ENCODE measurements at places on chromosomes 5 and 9.

DNA sequence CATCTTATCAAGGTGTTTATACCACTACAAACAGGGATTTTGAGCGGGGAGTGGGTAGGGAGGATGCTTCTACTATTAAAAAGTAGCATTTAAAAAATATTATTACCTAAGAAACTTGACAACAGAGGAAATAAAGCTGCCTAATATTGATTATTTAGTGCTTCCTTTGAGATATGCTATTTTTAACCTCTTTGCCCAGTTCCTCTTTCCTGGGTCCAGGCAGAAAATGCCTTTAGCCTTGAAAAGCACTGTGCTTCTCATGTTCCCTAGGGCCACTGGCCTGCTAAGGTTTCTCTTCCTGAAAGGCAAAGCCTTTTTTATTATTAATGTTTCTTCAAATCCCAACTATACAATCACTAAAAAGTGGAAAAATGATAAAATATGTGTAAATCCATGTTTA is 217.2 kb upstream of the HAPLN1 start:
- no peak for DNase-seq

DNA sequence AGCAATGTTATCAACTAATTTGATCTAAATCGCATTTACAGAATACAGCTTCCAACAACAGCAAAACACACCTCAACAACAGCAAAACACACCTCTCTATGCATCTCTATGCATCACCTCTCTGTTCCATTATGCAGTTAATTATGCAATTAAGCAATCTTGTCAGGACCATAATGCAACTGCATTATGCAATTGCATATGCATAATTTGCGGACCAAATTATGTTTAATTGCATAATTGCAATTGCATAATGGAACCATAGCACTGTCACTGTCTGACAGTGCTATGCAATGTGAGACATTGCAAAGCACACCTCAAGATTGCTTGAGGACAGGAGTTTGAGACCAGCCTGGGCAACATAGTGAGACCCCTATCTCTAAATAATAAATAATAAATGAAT is 80.4 kb upstream of the PRSS3 start:
- no peak for DNase-seq

DNA sequence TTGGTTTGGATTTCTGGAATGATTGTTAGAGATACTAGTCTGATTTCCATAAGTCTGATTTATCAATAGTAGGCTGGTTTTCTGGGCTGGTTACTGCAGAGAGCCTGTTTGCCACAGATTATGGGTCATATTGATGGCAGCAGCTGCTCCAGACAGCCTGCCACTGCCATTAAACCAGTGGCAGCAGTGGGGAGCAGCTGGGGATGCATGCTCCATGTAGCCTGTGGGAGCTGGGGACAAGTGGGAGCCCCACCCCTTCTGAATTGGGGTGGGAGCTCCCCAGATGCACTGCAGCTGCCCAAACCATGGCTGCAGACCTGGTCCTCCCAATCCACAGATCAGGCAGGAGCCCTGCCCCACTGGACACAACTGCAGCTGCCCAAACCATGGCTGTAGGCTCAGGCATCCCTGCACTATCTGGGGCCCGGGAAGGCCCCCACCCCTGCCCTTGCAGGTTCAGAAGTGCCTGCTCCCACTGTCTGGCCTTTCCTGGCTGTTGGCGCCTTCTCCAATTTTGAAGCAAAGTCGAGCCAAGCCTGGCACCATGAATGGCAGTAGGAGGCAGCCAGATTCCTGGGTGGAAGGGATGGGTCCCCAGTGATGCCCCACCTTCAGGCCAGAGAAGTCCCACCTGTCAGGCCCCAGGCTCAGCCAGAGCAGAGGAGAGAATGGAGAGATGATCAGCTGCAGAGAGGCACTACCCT is 402.9 kb upstream of the TYRP1 start:
- DNase-seq: no peak

GRCh38 chr5:168603746-168604145 is 24.6 kb upstream of the PANK3 start:
- DNase-seq: no peak
